Effector memory CD4-positive, alpha-beta T cell (primary cell): ENCODE measurements at places on chromosomes 6 and 20.

DNA sequence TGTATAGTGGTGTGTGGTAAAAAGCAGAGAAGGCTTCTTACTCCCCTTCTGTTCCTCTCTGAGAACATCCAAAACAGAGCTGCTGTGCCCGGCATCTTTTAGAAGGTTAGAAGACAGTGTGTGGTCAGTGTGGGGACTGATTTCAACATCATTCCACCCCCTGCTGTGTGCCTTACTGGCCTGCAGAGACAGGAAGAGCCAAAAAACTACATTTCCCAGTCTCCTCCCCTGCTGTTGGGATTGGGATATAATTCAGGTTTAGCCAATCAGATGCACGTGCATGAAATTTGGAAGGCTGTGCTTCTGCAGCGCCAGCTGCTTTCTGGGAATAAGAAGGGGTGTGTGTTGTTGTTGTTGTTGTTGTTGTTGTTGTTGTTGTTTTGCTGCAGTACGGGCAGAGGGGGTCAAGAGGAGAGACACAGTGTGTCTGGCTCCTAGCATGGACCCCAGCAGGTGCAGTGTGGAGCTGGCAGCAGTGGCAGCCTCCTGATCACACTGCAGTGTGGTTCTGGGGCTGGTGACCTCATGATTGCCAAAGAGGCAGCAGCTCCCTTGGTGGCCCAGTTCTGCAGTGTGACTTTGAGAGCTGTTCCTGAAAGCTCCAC is 74.7 kb downstream of the MRPL14 start:
- no peaks in the 10 kb centered on the region for H3K36me3 ChIP-seq
- no peaks in the 10 kb centered on the region for H3K27me3 ChIP-seq
- DNase-seq = no peak
- no peak overlapping the region for H3K27ac ChIP-seq
- H3K4me1 ChIP-seq = no peaks in the 10 kb centered on the region

GRCh38 chr6:24125980-24126379 is at the start of gene NRSN1:
NRSN1 (plus strand) TSS chr6:24126215; CDS start chr6:24134328, 8,113 bp downstream.
- no peak for DNase-seq
- no peak within 1 kb of the TSS for H3K4me3 ChIP-seq
- no peaks in the 10 kb centered on the region for H3K36me3 ChIP-seq

DNA sequence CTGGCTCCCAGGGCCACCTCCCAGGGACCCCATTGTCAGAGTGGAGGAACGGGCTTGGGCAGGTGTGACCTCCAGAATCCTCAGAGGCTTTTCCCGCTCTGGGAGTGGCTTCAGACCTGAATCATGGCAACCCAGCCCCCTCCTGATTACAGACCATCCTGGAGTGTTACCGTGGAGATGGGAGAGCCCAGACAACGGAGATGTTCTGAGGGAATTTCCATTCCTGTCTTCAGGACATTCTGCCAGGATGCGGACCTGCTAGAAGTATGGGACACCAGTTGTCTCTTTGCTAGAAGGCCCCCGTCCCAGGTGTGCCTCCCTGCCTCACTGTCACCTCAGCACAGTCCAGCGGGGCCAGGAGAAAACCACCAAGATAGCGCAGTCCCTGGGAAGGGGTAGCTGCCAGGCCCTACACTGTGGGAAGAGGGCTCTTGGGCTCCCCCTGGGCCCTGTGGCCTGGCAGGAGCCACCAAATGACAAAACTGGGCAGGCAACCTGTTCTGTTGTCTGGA is 109.9 kb downstream of the PSMB1 start:
- no peaks in the 10 kb centered on the region for H3K27me3 ChIP-seq
- no peak for DNase-seq
- H3K4me3 ChIP-seq = no peak overlapping the region
- H3K36me3 ChIP-seq = no peaks in the 10 kb centered on the region

DNA sequence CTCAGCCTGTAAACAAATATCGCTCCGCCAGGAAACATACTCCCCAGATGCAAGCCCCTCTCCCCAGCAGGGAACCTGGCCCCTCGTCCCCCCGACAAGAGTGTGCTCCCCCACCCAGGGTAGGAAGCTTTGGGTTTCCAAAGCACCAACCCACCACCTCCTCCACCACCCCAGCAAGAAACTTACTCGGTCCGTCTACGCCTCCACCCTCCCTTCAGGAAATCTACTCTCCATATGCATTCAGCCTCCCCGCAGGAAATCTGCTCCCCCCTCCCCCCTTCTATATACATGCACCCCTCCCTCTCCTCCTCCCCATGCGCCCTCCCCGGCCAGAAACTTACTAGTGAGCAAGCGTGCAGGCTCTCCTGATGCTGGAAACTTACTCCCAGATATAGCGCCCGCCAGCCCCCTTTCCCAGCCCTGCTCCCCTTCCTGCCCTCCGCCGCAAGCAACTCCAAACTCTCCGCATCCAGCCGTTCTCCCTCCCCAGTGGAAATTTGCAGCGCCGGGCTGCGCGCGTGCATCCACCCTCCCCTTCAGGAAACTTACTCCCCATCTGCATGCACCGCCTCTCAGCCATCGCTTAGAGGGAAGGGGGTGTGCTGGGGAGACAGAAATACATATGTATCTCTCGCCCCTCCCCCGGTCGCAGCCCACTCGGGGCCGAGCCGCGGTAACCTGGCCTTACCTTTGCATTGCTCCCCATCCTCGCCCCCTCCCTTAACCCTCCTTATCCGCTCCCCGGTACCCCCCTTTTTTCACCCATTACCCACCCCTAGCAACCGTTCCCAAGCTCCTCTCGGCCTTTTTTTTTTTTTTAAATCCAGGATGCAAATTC is at the start of gene TRERF1:
TSS of gene TRERF1 (minus strand) at position 594 of the 838 bp plus-strand sequence. CDS start 182,336 bp downstream, outside the sequence.
- peak within 1 kb of the TSS; percentile 57 for H3K27ac ChIP-seq
- peak within 1 kb of the TSS; percentile 95 for H3K4me3 ChIP-seq
- H3K36me3 ChIP-seq = no peaks in the 10 kb centered on the region
- H3K4me1 ChIP-seq = peaks cover 15% of the 10 kb centered on the region

DNA sequence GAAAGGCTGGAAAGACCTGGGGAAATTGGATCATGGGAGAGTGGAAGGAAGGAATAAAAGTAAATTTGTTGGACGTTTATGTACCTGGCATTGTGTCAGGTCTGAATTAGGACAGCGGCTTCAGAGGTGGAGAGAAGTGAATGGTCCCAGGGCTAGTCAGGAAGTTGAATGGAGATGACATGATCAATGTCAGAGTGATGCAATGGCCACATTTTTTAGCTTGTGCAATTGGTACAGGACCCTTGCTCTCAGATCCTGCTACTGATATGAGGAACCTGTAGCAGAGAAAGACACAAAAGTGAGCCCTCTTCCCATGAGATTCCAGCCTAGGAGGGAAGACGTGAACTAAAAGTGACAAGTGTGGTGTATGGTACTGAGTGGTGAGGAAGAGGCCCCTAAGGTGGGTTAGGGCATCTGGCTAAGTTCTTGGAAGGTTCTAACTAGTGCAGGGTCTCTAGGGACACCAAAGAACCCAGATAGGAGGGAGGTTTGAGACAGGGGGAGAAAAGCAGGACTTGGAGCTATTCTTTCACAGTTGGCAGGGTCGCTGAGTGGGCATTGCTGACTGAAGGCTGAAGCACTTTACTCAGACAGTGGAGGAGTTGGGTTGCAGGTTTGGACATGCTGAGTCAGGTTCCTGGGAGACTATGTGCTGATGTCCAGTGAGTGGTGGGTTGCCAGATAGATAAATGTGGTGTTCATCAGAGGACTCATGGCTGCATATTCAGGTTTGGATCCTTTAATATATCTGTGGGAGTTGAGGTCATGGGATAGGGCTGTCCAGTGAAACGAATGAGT is 266.1 kb upstream of the RNF24 start:
- H3K4me3 ChIP-seq = no peak overlapping the region
- H3K27ac ChIP-seq = no peak overlapping the region
- no peak for DNase-seq
- H3K36me3 ChIP-seq = no peaks in the 10 kb centered on the region
- H3K4me1 ChIP-seq = no peaks in the 10 kb centered on the region

DNA sequence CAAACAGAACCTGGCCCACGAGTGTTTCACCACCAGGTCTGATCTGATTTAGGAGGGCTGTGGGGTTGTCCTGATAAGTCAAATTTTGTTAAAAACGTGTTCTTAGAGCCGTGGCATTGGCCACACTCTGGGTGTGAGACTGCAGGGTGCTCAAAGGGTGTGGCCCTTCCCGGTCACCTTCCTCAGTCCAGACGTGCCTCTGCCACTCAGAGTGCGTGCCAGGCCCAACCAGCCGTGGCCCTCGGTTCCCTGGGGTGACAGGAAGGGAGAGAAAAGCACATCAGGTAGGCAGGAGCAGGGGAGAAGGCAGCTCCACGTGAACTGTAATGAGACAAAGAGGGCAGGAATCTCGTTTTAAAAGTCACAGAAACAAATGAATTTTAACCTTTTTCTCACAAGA is 115.4 kb downstream of the FAM120B start:
- no peaks in the 10 kb centered on the region for H3K27me3 ChIP-seq
- H3K4me1 ChIP-seq = no peaks in the 10 kb centered on the region
- no peak overlapping the region for H3K27ac ChIP-seq
- no peak overlapping the region for H3K4me3 ChIP-seq
- no peaks in the 10 kb centered on the region for H3K36me3 ChIP-seq

GRCh38 chr20:4896971-4897497 is 104.3 kb downstream of the SLC23A2 start:
- no peaks in the 10 kb centered on the region for H3K27me3 ChIP-seq
- peaks cover 7% of the 10 kb centered on the region for H3K36me3 ChIP-seq
- no peaks in the 10 kb centered on the region for H3K4me1 ChIP-seq
- no peak overlapping the region for H3K4me3 ChIP-seq

DNA sequence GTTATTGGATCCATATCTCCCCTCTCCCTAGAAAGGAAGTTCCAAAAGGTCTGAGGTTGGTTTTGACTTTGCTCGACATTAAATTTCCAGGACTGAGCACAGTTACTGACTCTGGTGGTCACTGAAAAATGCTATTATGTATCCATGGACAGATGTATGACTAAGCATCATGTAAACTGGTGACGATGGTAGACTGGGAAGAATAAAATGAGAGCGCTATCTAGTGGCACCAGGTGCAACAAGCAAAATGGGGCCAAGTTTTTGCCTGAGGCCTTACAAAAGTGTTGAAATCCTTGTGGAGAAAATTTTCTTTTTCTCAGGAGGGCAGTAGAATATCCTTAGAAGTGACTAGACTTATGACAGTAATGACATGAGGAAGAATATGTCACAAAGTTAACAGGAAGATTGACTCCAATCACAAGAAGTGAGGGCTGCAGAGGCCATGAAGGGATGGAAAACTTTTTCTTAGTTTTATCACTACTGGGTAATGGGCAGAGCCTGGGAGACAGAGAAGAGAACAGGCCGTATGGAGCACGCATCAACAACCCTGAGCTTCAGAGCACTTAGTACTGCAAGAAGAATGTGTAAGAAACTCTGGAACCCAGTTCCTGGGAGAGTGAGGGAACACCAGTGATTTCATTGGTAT is 88.9 kb upstream of the ELOVL5 start:
- H3K27ac ChIP-seq = no peak overlapping the region
- no peaks in the 10 kb centered on the region for H3K27me3 ChIP-seq
- H3K4me1 ChIP-seq = no peaks in the 10 kb centered on the region
- no peak for DNase-seq
- H3K4me3 ChIP-seq = no peak overlapping the region
- no peaks in the 10 kb centered on the region for H3K36me3 ChIP-seq

GRCh38 chr6:107080036-107080435 is 35.3 kb downstream of the BEND3 start:
- H3K4me3 ChIP-seq = no peak overlapping the region
- no peaks in the 10 kb centered on the region for H3K27me3 ChIP-seq
- H3K4me1 ChIP-seq = no peaks in the 10 kb centered on the region

DNA sequence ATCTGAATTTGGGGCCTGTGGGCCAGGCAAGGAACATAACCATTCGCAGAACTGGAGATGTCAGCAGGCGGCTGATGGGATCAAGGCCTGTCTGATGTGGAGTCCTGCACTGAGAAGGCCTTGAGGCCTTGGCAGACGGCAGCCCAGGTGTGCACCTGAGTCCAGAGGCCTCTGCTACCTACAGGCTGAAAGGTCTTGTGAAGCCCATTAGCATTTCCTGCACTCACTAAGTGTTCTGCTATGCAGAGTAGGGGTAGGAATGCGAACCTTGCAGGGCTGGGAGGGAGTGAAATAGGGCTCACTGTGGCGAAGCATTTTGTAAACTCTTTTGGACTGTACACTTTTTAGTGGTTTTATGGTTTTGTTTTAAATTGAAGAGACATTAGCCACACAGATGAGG is 48.3 kb upstream of the RNF24 start:
- H3K4me1 ChIP-seq = no peaks in the 10 kb centered on the region
- H3K27me3 ChIP-seq = no peaks in the 10 kb centered on the region
- H3K27ac ChIP-seq = no peak overlapping the region

DNA sequence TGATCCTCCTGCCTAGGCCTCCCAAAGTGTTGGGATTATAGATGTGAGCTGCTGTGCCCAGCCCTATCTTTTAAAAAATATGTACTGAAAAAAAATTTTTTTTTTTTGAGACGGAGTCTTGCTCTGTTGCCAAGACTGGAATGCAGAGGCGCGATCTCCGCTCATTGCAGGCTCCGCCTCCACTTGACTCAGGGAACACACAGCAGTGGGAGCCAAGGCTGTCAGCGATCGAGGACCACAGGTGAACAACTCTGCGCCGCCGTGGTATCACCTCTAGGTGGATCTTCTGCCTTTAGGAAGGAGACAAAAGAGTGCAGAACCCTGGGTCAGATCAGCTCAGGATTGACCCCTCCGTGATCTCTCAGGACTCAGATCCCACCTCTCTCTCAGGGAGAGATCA is 13.7 kb downstream of the RAET1E start:
- H3K27me3 ChIP-seq = no peaks in the 10 kb centered on the region
- H3K4me1 ChIP-seq = no peaks in the 10 kb centered on the region
- no peak overlapping the region for H3K4me3 ChIP-seq
- H3K36me3 ChIP-seq = no peaks in the 10 kb centered on the region
